ENCODE measurements at places on chromosomes 7 and 10.

DNA sequence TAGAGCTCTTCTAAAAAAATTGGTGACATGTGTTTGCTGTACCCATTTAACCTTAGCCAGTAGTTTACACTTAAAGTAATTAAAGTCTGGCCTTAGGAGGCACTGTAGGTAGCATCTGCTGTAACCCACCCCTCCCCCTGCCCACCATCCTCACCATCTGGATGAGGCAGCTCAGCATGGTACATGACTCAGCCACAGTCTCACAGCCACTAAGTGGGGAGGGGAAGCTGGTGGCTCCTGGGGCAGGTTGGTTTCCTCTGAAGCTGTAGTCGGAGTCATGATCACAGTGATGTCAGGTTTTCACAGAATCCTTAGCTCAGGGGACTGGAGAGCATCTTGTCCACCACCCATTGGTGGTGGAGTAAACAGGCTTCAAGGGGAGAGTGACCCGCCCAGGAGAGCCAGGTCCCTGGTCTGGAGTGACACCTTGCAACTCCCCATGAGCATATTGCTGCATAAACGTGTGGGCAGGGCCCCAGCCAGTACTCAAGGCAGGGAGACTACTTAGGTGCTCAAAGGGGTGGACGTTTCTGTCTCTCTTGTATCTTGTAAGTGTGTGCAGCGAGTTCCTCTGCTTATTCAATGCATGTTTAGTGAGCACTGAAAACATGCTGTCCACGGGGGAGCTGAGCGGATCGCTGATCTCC is 125.9 kb downstream of the GRK5 start:
- DNase-seq = no peak

- no peak for DNase-seq
These were observed 19.7 kb upstream of the PRPF18 start for GRCh38 chr10:13567030-13567429.

- DNase-seq = no peak
These were observed 72.3 kb downstream of the ELMO1 start for GRCh38 chr7:37376386-37376785.

GRCh38 chr7:135193615-135194081 is 17.7 kb downstream of the WDR91 start:
- DNase-seq = no peak

- DNase-seq = no peak
These were observed 12.1 kb upstream of the LAMB1 start for GRCh38 chr7:108014747-108015682.

GRCh38 chr10:5243521-5243987 is 46.9 kb downstream of the AKR1C4 start:
- DNase-seq = no peak

DNA sequence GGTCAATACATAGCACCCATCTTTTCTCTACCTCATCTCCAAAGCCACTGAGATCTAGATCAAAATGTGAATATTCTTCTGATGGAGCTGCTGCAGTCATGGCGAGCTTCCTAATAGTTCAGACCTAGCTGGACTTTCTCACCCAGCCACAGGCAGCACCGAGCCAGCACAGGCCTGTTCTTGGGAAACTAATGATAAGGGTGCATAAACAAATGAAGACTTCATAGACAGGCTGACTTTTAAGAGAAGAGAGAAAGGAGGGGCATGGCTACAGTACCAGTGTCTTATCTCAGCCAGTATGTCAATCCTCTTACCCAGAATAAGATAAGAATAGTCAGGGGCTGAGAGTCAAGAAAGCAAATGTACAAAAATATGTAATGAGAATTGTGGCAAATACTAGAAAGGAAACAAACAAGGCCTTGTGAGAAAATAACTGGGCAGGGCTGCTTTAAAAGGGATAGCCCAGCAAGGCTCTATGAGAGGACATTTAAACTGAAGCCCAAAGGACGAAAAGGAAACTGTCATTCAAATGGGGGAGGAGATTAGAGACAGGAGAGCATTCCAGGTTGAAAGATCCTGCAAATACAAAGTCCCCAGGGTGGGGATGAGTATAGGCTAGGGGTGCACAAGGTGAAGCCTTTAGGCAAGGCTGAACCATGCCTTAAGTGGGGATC is 21.8 kb upstream of the CDK14 start:
- no peak for DNase-seq

- no peak for DNase-seq
These were observed 809 bp downstream of the HOXA9 start for GRCh38 chr7:27164367-27165088.

GRCh38 chr7:8921807-8922206 is 488.4 kb downstream of the NXPH1 start:
- DNase-seq = no peak

GRCh38 chr10:118912961-118913600 is 116.4 kb upstream of the NANOS1 start:
- no peak for DNase-seq

DNA sequence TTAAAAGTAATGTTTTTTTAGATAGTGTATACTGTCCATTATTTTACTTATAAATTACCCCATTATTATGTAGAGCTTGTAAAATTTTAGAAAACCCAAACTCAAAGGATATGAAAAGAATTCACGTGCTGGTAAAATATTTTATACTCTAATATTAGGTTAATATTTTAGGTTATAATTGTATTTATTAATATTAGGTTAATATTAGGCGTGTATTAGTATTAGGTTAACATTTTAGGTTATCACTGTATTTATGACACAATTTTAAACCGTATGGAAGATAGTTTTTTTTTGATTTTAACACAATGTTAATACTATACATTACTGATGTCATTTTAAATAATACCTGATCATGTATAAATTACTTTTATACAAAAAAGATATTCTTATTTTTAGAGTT is 48.5 kb downstream of the ARL4A start:
- no peak for DNase-seq

DNA sequence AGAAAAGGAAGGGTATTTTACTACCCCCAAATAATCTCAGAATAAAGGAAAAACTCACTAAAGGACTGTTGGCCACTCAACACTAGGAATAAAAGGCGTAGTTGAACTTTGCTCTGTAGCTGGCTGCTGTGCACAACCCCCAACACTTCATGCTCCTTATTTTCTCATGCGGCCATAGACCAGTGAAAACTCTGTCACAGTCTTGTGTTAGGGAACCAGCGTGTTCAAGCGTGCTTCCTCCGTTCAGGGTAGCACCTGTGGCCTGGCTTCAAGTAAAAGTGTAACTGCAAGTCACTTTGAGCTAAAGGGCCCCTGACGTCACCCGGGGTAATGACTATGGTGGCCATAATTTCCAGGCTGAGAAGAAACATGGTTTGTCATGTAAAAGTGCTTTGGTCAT is 27.0 kb downstream of the BLNK start:
- peak; percentile 2 for DNase-seq

GRCh38 chr7:66150471-66150870 is 35.8 kb downstream of the CRCP start:
- DNase-seq = no peak

DNA sequence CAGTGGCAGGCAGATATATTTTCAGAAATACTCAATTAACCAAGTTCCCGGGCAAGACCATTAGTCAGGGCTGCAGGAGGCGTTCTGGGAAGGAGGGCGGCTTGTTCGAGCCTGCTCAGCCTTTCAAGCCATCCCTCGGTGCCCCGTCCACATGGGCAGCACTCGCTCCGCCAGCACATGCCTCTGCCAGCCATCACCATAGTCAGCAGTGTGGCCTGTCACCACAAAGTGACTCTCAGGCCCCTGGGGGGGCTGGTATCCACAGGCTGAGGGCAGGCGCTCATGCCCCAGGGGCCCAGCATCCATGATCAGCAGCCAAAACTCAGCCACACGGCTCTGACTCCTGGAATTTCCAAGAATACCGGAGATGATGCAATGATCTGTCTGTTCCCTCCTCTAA is 81.9 kb downstream of the CHST15 start:
- no peak for DNase-seq

GRCh38 chr10:802506-802905 is 113.0 kb upstream of the DIP2C start:
- DNase-seq = no peak

DNA sequence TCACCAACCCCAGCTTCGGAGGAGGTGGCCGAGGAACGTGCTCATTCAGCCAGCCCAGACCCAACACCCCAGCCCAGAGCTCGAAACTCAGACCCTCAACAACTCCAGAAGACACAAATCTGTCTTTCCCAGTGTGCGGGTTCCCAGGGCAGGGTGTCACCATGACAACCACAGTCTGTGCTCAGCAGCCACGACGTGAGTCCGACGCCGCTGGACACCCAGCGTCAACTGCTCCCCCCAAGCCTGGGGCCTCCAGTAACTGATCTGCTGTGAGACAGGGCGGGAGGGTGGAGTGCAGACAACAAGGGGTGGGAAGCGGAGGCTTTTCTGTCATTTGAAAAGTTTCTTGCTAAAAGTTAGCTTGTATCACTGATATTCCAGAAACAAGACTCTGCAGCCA is 167.2 kb downstream of the MAD1L1 start:
- no peak for DNase-seq

DNA sequence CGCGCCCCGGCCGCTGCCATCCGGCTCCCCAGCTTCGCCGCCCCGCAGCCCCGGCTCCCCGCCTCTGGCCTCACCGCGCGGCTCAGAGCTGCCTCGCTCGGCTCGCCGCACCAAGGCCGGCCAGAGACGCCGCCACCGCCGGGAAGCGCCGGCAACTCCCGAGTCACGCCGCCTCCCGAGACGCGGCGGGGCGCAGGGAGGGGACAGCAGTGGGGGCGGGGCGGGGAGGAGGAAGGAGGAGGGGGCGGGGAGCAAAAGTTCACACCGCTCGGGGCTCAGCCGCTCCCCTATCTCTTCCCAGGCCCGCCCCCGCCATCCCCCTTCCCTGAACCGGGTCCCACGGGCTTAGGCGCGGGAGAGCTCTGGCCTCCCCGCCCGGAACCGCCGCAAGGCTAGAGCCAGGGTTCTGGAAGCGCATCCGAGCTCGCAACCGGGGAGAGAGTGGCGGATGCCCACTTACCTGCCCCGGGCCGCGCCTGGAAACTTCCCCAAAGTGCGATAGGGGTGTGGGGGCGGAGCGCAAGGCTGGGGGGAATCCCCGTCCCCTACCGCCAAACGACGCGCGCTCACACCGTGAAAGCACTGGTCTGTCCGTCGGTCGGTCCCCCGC is 1.0 kb downstream of the CHST15 start:
- peak; percentile 53 for DNase-seq

DNA sequence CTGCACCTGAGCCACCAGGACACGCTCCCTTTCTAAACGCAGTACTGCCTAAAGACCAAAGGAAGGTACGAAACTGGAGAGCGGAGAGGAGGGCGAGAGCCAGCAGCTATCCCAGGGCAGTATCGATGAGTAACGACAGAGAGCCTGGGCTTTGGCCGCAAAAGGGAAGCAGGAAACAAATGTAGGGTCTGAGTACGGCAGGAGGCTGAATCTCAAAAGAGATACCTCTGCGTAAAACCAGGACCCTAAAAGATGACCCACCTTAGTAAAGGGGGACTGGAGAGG is 20.4 kb downstream of the PARP12 start:
- DNase-seq = no peak

DNA sequence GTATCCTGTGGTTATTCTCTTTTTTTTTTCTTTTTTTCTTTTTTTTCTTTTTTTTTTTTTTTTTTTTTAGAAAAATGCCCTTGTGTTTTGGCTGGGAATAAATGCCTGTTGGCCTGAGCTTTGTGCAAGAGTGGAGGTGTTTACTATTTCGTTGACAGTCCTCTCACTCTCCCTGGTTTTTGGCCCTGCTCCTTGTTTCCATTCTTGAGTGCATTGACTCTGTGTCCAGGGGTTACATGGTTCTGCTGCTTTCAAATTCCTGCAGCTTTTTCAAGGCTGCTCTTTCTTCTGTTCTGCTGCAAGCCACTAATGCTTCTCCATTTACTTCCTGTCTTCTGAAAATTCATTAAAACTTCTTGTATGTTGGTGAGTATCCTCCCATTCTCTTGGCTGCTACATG is 59.7 kb upstream of the TBX20 start:
- no peak for DNase-seq

GRCh38 chr7:99469381-99470065 is 3.2 kb upstream of the ZNF789 start:
- DNase-seq = no peak

DNA sequence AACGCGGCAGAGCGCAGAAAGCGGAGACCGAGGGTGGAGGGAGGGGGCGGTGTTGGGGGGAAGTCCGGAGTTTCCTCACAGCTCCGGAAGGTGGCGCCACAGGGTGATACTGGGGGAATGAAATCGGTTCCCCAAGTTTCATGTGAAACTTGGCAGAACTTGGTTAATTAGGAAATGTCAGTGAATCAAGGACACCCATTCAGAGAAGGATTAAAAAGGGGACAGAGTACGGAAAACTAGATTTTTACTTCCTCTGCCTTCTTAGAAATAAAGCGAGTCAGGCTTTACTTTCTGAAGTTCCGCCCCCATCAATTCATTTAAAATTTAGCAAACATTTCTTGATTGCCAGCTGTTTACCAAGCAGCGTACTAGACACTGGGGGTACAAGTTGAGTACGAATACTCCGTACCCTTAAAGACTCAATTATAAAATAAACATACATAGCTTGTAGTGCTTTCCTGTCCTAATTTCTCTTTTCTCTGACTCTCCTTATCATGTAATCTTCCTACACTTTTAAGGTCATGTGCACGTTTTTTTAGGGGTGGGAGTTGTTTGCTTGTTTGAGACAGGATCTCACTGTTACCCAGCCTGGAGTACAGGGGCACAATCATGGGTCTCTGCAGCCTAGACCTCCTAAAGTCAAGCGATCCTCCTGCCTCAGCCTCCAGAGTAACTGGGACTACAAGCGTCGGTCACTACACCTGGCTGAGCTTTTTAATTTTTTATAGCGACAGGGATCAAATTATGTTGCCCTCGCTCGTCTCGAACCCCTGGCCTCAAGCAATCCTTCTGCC is 644 bp upstream of the ABI1 start:
- no peak for DNase-seq

DNA sequence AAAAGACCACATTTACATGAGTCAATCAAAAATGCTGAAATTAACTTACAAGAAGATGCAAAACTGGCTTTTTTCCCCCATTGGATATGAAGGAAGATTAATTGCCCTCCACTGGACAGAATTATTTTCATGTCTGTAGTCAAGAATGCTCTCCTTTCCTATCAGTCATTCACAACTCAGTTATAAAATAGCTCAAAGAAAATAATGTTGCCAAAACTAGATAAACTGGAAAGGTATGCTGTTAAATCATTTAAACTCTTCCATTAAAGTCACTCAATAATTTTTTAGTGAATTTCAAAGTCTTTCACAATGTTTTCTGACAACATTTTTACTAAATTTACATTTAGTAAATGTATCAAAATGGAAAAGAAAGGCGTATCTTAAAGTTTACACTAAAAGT is 384.5 kb downstream of the HGF start:
- DNase-seq = no peak

DNA sequence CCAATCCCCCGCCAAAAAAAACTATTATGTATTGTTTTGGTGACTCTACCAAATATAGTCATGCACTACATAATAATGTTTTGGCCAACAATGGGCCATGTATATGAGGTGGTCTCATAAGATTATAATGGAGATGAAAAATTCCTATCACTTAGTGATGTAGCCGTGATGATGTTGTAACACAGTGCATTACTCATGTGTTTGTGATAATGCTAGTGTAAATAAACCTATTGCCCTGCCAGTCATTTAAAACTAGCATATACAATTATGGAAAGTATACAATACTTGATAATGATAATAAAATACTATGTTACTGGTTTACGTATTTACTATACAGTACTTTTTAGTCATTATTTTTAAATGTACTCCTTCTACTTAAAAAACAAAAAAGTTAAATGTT is 101.5 kb downstream of the SLC25A40 start:
- no peak for DNase-seq
